ENCODE measurements at places on chromosomes 1 and 21.

DNA sequence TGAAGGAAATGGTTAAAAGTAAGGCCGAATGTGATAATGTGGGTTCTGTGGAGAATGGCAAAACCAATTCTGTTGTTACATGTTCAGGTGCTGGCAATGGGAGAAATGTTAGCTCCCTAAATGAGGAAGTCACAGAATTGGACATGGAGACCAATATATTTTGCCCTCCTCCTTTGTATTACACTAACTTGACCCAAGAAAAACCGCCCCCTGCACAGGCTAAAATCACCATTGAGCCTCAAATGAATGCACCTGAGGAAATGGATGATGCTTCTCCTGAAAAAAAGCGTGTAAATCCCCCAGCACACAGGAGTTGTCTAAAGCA is 932 bp downstream of the MAP10 start:
- no peak for DNase-seq
- peaks cover 12% of the 10 kb centered on the region for H3K27me3 ChIP-seq
- H3K27ac ChIP-seq, result peak overlapping the region; percentile 34
- peak overlapping the region; percentile 88 for H3K4me3 ChIP-seq
- peaks cover 17% of the 10 kb centered on the region for H3K36me3 ChIP-seq

DNA sequence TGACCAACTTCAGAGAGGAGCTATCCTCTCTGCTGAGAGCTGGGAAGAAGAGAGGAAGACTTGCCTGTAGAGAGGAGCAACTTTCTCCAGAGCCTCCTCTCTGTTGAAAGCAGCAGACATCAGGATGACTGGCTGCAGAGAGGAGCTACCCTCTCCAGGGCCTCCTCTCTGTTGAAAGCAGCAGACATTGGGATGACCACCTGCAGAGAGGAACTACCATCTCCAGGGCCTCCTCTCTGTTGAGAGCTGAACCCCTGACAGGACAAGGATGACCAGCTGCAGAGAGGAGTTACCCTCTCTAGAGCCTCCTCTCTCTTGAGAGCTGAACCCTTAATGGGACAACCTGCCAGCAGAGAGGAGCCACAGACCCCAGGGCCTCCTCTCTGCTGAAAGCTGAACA is 83.0 kb upstream of the GJB5 start:
- H3K27me3 ChIP-seq, result peaks cover 4% of the 10 kb centered on the region
- DNase-seq, result no peak
- H3K4me1 ChIP-seq, result no peaks in the 10 kb centered on the region
- no peak overlapping the region for H3K27ac ChIP-seq
- no peak overlapping the region for H3K4me3 ChIP-seq

DNA sequence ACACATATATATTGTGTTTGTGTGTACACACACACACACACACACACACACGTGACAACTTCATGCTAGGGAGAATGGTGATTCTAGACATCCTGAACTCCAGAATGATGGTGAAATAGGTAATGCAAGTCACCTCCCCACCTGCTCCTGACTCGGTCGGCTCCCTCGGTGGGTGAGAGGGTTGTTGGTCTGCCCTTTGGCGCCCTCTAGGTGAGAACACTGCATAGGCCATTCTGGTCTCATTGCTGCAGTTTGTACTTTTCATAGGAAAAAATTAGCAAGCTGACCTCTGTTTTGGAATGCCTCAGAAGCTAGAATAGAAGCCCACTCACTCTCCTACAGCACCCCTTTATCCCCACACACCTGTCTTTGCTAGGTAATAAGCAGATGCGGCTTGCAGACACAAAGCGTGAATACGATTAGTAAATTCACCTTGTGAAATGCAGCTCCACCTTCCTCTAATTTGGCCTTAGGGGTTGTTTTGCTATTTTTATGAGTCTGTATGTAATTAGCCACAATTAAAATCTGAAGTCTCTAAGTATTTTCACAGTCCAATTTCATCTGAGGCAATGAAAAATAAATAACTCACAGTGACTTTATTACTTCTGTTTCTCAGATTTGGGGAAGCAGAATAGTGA is 130.0 kb upstream of the KCNJ15 start:
- H3K4me1 ChIP-seq, result no peaks in the 10 kb centered on the region
- peaks cover 4% of the 10 kb centered on the region for H3K27me3 ChIP-seq
- no peak overlapping the region for H3K4me3 ChIP-seq
- DNase-seq, result peak; percentile 33
- H3K27ac ChIP-seq, result no peak overlapping the region
- H3K36me3 ChIP-seq, result no peaks in the 10 kb centered on the region

DNA sequence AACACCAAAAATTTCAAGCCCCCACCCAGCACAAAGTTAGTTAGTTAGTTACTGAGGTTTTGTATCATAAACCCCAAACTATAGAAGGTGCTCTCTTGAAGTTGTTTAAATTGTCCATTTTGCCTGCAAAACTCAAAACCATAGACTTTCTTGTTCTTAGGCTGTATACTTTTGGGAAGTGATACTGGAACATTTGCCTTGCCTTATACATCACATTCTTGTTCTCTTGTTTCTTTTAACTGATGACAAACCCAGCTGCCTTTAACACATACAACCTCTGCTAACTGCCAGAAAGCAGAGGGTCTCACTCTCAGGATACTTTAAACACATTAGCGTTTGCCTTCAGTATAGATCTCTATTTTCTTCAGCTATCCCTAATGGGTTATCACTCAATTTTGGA is 570.5 kb downstream of the MRPL39 start:
- H3K4me3 ChIP-seq, result no peak overlapping the region
- no peaks in the 10 kb centered on the region for H3K4me1 ChIP-seq
- no peak for DNase-seq
- no peaks in the 10 kb centered on the region for H3K27me3 ChIP-seq

DNA sequence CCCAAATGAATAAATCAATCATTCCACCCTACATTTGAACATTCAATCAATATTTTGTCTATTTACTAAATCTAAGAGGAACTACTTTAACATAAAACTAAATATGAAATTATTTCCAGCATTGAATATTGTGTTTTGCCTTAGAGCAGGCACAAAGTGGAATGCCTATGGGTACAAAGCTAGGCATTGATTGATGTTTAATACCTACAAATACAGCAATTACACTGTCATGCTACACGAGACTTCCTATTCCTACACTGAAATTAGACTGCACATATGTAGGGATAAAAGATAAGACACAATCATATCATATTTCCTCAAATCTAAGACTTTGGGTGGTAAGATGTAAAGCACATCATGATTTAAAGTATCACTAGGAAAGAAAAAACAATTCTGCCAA is 12.9 kb upstream of the ERG start:
- H3K36me3 ChIP-seq, result no peaks in the 10 kb centered on the region
- peaks cover 13% of the 10 kb centered on the region for H3K4me1 ChIP-seq
- peaks cover 33% of the 10 kb centered on the region for H3K27me3 ChIP-seq
- no peak overlapping the region for H3K4me3 ChIP-seq
- no peak for DNase-seq

GRCh38 chr1:147722124-147722523 is 38.3 kb downstream of the GJA5 start:
- H3K27ac ChIP-seq, result no peak overlapping the region
- no peak for DNase-seq
- H3K27me3 ChIP-seq, result peaks cover 13% of the 10 kb centered on the region

Measured in T-helper 2 cell treated with Interferon-gamma antibody and Interleukin-4, amounts not matched to agents 5 μg/mL and 100 μg/mL, for 36 hours (primary cell).